ENCODE measurements at places on chromosomes 11 and 22.

DNA sequence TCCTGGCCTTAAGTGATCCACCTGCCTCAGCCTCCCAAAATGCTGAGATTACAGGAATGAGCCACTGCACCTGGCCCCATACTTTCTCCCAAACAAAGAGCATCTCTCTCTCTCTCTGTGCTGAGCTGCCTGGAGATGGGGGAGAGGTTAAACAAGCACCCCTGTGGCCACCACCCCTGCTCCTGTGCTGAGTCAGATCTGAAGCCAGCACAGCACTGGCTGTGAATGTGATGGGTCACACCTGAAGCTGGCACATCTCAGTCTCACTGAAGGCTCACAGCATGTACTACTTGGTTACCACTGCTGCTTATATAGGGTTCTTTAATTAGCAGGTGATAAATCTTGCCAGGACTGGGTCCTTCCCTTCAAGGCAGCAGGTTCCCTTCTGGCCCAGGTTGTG lies 10.8 kb upstream of the WEE1 start:
- DNase-seq: no peak

- peak; percentile 95 for DNase-seq
Observed at GRCh38 chr11:66371627-66372415, at the start of gene SLC29A2. Gene SLC29A2 (minus strand): TSS chr11:66371760. CDS start chr11:66371591, 169 bp downstream.

DNA sequence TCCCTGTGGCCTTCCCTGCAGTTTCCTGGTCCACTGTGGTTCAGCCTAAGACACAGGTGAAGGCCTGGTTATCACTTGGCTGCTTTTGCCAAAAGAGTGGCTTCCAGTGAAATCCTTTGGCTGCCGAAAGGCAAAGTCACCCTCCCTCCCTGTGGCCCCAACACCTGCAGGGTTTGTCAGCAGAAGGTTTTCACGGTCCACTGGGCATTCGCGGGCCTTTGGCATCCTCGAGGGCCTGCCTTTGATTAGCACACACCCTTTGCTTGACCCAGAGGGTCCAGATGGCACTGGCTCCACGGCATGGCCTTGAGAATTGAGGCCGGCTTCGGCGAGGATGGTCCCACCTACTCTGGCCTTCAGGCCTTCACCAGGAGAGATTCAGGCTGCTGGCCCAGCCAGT lies 35.3 kb downstream of the RTN4R start:
- DNase-seq: no peak

DNA sequence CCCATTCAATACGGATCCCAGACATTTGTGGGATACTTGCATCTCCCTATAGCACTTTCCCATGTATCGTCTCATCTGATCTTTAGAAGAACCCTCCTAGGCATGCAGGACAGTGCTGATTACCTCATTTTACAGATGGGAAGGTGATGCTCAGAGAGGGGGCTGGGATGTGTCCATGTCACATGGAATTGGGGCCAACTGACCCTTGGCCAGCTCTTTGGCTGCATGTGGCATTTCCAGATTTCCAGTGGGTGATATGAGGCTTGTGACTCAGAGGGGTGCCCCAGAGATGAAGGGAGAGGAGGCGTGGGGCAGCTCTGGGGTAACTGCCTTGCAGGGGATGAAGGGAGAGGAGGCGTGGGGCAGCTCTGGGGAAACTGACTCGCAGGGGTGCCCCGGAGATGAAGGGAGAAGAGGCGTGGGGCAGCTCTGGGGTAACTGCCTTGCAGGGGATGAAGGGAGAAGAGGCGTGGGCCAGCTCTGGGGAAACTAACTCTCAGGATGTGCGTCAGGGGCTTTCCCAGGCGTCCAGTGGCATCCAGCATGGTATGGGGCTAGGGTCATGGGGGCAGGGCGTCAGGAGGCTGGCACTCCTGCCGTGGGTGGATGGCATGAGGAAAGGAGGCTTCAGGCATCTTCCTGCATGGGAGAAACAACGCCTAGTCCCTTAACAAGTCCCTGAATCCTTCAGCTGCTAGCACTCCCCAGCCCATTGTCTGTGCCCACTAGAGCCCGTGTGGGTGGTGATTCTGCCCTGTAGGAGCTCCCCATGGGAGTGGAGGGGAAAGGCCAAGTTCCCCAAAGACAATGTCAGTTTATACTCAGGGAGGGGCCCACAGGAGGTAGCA lies 11.9 kb upstream of the CERK start:
- DNase-seq: no peak

DNA sequence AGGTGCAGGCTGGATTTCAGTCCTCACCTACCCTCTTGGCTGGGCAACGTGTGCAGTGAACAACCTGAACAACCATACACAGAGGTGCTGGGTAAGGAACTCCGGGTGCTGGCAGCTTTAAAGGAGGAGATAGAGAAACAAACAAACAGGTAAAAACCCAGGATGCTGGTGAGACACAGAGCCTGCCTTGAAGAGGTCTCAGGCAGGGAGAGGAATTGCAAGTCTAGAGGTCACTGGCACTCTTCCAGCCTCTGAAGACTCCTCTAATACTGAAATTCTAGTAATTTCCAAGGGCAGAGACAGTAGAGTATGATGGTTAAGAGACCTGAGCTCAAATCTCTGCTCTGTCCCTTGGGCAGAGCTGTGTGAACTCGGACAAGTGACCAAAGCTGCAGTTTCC lies 192.5 kb downstream of the CEP164 start:
- DNase-seq: peak; percentile 22

Measured in hematopoietic multipotent progenitor cell treated with erythropoietin and hydrocortisone succinate and interleukin-3 and kit ligand, for 4 days (in vitro differentiated cells).